Muscle of arm (tissue), 14 donors: ENCODE measurements at places on chromosomes 3 and 15.

DNA sequence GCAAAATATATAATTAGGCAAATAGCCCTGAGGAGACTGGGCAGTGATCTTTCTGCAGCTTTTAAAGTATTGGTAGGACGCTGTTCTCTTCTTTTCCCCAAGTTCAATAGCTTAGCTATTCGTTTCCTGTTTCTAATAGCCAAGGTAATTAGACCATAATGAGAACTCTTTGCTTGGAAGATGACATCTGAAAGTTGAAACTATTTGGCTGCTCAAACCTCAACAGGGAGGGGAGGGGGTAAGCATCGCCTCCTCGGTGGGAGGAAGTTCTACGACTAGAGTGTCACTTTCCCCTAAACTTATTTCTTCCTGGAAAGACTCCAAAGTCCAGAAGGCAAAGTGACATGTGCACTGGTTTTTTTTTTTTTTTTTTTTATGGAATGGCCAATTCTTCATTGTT lies 22.8 kb upstream of the ALDH1A3 start:
- no peak for DNase-seq

GRCh38 chr3:155608228-155608920 lies 136.5 kb downstream of the PLCH1 start:
- DNase-seq: no peak

GRCh38 chr3:115498898-115499297 lies 124.4 kb upstream of the GAP43 start:
- no peak for DNase-seq

DNA sequence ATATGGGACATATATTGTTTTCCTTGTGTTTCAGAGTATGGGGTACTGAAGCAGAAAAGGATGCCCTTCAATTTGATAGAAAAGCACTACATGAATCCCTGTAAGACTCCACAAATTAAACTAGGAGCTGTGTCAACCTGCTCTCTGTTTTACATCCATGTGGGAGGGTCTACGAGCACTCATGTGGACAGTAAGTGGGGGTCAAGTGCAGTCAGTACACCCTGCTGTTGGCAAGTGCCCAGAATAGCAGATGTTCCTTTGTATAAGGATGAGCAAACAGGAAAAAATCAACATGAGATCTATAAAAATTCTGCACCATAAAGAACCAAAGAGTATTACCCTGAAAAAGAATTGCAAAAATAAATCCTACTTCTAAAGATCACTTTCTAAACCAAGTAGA lies 659.9 kb downstream of the SI start:
- no peak for DNase-seq

DNA sequence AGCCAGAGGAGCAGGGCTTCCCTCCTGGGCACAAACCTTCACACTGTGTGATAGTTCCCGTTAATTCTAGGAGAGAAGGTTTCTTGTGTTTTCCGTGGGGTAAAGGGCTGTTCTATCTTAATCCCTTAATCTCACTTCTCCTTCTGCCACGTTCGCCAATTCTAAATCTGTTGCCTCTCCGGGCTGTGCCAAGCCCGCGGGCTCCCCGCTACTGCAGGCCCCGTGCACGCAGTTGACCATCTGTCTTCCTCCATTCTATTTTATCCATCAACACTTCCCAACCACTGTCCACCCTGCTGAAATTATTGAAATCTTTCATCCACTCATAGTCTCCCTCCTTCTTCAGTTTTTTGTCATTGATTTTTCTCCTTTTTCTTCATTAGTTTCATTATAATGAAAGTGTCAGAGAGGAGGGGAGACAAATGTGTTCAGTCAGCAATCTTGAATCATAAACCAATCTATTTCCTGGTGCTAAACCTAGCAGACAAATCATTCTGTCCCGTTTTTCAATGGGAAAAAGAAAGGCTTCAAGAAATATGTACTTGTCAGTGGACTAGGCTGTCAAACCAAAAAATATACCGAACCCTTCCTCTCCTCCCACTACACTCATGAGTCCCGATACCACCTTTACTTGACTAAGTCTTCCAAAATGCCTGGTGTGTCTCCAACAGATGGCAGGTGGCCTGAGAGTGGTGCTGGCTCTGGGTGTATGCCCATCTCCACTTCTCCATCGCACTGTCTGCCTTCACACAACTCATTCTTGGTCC lies 39.6 kb downstream of the SLCO2A1 start:
- no peak for DNase-seq

DNA sequence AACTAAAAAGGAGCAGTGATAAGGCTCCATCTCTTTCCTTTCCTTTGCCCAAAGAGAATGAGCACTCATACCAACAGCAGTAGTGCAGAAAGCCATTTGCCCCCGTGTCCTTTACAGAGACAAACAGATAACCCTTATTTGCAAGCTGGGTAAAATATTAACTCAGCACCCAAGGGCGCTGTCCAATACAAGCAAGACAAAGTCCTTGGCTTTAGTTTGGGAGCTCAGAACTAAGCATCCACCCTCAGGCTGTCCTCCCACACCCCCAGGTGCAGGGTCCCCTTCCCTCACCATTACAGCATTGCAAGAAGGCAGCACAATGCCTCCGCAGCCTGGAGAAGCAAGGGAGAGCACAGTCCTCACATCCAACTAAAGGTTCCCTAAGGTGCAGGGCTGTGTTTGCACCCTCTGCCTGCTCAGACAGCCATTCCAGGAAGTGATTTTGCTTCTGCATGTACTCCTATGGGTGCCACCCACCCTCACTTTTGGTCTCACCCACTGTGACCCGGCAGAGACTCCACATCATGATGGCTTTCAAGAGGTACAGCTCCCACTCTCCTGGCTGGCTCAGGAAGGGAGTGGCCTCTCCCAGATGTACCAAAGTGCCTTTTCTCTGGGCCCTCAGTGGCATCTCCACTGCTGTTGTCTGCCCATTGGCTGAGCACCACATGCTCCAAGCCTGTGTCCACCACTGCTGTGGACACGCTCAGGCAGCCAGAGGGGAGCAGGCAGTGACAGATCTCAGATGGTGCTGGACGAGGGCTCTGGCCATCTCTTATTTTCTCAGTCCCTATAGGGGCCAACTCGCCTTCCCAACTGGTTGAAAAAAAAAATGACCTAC lies 34.1 kb upstream of the HES1 start:
- DNase-seq: no peak

DNA sequence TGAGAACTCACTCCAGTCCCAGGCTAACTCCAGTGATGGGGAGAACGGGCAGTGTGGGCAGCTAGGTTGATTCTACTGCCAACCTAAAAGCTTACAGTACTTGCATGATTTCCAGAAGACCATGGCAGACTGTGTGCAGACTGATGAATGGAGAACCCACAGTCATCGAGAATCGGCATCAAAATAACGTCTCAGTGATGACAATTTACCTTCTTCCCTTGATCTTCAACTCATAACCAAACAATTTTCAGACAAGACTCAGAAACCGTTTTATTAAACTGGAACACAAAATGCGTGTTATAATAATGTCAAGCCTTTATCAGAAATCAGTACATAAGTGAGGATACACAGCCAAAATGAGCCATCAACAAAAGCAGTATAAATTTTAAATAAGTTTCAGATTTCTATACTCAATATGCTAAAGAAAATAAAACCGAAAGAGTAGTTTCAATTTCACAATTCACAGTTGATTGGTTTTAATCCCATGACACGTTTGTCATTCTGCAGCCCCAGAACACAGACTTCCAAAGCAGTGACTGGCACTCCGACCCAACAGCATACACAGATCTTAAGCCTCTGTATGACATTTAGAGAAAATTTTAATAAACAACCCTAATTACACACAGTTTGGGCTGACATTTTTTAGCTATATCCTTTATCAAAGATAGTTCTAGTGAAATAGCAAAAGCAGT lies 54.5 kb downstream of the ZMAT3 start:
- DNase-seq: no peak

DNA sequence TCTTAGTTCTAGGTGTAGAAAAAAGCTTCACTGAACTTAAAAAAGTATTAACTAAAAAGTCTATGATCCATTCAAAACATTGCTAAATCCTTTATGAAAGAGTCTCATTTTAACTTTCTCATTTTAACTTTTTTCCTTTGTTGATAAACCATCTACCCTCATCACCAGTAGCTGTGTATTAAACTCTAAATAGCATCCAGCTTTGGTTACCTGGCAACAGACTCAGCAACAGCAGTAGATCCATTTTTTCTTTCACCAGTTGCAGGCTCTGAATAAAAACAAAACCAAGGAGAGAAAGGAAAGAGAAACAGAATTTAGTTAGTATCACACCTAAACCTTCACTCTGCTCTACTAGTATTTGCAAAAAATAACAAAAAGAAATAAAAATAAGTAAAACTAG lies 51.6 kb downstream of the TP53BP1 start:
- no peak for DNase-seq

DNA sequence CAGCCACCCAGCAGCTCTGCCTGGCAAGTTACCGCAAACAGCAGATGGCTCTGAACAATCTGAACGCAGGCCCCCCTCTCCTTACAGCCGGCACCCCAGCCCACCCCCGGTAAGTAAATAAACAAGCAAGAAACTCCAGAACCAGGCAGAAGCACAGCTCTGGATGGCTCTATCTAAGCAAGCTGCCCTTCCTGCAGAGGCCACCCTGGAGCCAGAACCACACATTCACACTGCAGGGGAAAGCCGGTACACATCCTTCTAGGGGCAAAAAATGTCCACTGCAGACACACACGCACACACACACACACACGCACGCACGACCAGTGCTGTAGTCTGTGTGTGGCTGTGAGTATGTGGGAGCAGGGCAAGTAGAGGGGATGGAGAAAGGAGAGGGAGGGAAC lies 63.9 kb downstream of the ADCY5 start:
- no peak for DNase-seq

DNA sequence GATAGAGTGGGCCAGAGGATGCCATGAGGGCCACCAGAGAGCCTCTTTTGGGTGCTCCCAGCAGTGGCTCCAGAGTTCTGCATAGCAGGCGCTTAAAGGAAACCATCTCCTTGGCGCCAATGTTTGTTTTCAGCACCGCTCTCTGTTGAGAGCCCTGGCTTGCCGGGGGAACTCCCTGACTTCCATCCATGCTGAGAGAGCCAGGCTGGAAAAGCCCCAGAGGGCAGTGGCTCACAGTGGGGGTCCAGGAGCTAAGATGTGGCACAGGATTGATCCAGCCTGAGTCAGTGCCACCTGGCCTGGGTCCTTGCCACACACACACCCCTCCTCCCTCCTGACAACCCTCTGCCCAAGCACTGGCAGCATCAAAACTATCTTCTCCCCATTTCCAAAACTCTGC lies 50.4 kb upstream of the HACD2 start:
- DNase-seq: no peak

DNA sequence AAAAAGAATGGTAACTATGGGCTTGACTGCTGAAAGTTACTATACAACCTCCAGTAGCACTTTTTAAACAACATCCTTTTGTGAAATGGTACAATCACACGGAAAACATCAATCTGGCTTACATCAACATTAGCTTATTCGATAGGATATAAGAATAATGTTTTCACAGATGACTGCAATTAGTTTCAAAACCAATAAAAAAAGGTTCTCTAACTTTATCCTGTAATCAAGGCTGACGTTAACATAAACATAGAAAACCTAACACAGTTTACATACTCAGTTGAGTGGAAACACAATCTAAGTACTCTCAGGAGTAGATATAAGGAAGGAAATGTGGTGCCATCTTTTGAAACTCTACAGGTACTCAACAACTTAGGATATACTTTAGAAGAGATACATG lies 102.2 kb downstream of the DLG1 start:
- no peak for DNase-seq

GRCh38 chr15:98899272-98900021 lies 108.1 kb downstream of the PGPEP1L start:
- no peak for DNase-seq

DNA sequence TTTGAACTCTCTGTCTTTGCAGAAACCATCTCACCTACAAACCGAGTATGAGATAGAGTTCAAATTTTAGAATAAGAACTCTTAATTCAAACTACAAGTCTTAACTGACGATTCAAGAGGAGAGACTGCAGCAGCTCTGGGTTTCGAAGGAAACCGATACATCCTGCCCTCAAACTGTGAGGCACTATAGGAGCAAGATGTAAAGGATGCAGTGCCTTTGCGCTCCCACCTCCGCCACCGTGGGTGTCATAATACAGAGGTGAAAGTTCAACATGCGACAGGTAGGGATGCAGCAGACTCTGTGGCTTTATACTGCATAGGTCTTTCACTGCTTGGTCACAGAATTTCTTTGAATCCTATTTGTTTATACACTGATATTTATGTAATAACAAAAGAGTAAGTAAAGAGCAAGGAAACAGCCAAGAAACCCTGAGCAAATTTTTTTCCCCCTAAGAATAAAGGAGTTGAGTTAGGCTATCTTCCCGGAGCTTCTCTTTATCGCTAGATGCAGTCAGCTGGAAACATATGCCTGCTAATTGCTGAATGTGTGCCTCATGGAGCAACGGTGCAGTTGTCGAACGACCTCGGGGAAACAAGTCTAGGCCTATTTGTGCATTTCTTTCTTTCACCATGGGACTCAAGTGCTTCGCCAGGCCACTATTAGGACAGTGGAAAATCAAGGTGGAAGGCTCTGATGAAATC lies 1097.6 kb upstream of the CFAP20DC start:
- no peak for DNase-seq

GRCh38 chr3:164730815-164731360 lies 347.4 kb downstream of the SI start:
- DNase-seq: no peak

- no peak for DNase-seq
These were observed 17.9 kb upstream of the ABI3BP start for GRCh38 chr3:101011136-101011535.

DNA sequence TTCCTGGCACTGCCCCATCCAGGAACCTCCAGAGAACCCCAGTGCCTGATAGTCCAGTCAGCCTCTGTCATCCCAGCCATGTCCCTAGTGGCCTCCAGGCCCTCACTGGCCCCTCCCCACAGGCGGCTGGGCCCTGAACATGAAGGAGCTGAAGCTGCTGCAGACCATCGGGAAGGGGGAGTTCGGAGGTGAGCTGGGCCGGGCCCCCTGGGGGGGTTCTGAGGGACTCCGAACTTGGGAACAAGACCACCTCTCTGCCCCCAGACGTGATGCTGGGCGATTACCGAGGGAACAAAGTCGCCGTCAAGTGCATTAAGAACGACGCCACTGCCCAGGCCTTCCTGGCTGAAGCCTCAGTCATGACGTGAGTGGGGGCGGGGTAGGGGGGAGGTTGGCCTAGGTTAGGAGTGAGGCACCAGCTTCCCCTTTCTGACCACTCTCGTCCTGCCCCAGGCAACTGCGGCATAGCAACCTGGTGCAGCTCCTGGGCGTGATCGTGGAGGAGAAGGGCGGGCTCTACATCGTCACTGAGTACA lies 12.0 kb upstream of the LMAN1L start:
- no peak for DNase-seq

GRCh38 chr3:103963599-103963998 lies 1403.1 kb upstream of the ALCAM start:
- DNase-seq: no peak

- no peak for DNase-seq
These were observed 15.3 kb upstream of the UNC13C start for GRCh38 chr15:53962646-53963561.
